Articular chondrocyte of knee joint (primary cell): ENCODE measurements at places on chromosomes 16 and 17. TPM values are rescaled to one million over a fixed set of nuclear protein-coding genes. Genes with fewer than 3 reads are reported as not detected.

The TBC1D3D gene
- total RNA-seq = not detected in 2 replicates

The LRRC75A gene
- total RNA-seq = 1.6 and 2.1 TPM in 2 replicates

The KRT20 gene
- total RNA-seq = not detected in 2 replicates

The NTN1 gene
- 8.8 and 10.8 TPM in 2 replicates for total RNA-seq

The GRIN2A gene
- total RNA-seq = under 0.01 and 0.13 TPM in 2 replicates

The C17orf67 gene
- 0.39 and 0.76 TPM in 2 replicates for total RNA-seq

The GAST gene
- total RNA-seq = not detected in 2 replicates

The SLFN12 gene
- total RNA-seq = 13.5 and 20.9 TPM in 2 replicates

The PPP1R9B gene
- 51.7 and 52.9 TPM in 2 replicates for total RNA-seq

The TERB1 gene
- total RNA-seq = 0.13 and 0.22 TPM in 2 replicates

The GAS2L2 gene
- total RNA-seq = under 0.01 TPM in 1 of 2 replicates, not detected in the other

The TUBD1 gene
- 6.1 and 7.9 TPM in 2 replicates for total RNA-seq

The P2RX5 gene
- 0.78 and 1.6 TPM in 2 replicates for total RNA-seq

The GALR2 gene
- total RNA-seq = 0.11 TPM in 1 of 2 replicates, not detected in the other

The LAT gene
- 0.54 and 0.78 TPM in 2 replicates for total RNA-seq

The SULT1A1 gene
- total RNA-seq = 9.3 and 9.8 TPM in 2 replicates

The SDR42E1 gene
- 6.8 and 9.9 TPM in 2 replicates for total RNA-seq

The ZNF319 gene
- 4.3 and 4.8 TPM in 2 replicates for total RNA-seq

The NPIPA3 gene
- total RNA-seq = 0.22 and 0.52 TPM in 2 replicates

The SLC5A10 gene
- total RNA-seq = under 0.01 TPM in 1 of 2 replicates, not detected in the other

The ZNF205 gene
- total RNA-seq = 9.7 and 11.8 TPM in 2 replicates

The TSNAXIP1 gene
- 1.2 and 2.1 TPM in 2 replicates for total RNA-seq

The WNT3 gene
- total RNA-seq = 1.9 and 3.8 TPM in 2 replicates

The MYH3 gene
- total RNA-seq = 0.86 and 1.4 TPM in 2 replicates

The PARD6A gene
- total RNA-seq = 0.78 and 0.86 TPM in 2 replicates

The MYOCD gene
- 2.9 and 7.7 TPM in 2 replicates for total RNA-seq

The HIGD1B gene
- not detected in 2 replicates for total RNA-seq

The KCNJ18 gene
- not detected in 2 replicates for total RNA-seq

The SPG7 gene
- 75.4 and 83.2 TPM in 2 replicates for total RNA-seq

The SCNN1B gene
- not detected in 2 replicates for total RNA-seq

The GUCY2D gene
- not detected in 2 replicates for total RNA-seq

The NACA2 gene
- 0.13 and 0.22 TPM in 2 replicates for total RNA-seq

The CCDC102A gene
- total RNA-seq = 9.9 and 11.1 TPM in 2 replicates

The ZG16B gene
- 3.7 and 6.7 TPM in 2 replicates for total RNA-seq

The SMARCD2 gene
- total RNA-seq = 65.2 and 77.0 TPM in 2 replicates

The MSL1 gene
- 55.7 and 60.1 TPM in 2 replicates for total RNA-seq

The NFE2L1 gene
- total RNA-seq = 150 and 167 TPM in 2 replicates

The TAC4 gene
- not detected in 2 replicates for total RNA-seq

The VAT1 gene
- 322 and 382 TPM in 2 replicates for total RNA-seq

The KCNH4 gene
- under 0.01 TPM in 1 of 2 replicates, not detected in the other for total RNA-seq

The TP53TG3B gene
- total RNA-seq = not detected in 2 replicates

The SLC9A5 gene
- 0.86 and 1.0 TPM in 2 replicates for total RNA-seq

The TEX19 gene
- not detected in 2 replicates for total RNA-seq
